Cerebellar nuclear complex (tissue), 1 donor: ENCODE measurements at places on chromosomes 1 and 21.

- no peak for DNase-seq
Measured at GRCh38 chr1:206679738-206680211, 4.9 kb upstream of the MAPKAPK2 start.

- no peak for DNase-seq
Measured at GRCh38 chr21:46171996-46172862, 12.0 kb downstream of the SPATC1L start.

GRCh38 chr21:28256837-28257236 lies 735.8 kb downstream of the LTN1 start:
- no peak for DNase-seq

DNA sequence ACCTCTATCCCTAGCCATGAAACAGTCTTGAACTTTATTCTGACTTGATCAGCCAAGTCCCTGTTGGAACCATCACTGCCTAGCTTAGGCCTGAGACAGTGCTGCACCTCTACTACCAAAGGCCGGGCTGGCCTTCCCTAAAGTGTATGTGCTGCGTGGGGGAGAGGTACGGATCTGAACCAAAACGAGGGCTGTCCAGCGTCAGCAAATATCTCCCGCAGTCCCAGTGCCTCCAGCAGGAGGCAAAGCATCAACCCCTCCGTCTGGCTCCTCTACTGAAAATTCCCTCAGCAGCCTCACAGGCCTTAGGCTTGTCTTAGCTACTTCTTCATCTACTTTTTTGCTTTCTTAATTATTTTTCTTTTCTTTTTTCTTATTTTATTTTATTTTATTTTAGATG lies 33.3 kb upstream of the KIF26B start:
- no peak for DNase-seq

- DNase-seq, result no peak
Measured at GRCh38 chr1:193325042-193325441, 138.6 kb upstream of the B3GALT2 start.

DNA sequence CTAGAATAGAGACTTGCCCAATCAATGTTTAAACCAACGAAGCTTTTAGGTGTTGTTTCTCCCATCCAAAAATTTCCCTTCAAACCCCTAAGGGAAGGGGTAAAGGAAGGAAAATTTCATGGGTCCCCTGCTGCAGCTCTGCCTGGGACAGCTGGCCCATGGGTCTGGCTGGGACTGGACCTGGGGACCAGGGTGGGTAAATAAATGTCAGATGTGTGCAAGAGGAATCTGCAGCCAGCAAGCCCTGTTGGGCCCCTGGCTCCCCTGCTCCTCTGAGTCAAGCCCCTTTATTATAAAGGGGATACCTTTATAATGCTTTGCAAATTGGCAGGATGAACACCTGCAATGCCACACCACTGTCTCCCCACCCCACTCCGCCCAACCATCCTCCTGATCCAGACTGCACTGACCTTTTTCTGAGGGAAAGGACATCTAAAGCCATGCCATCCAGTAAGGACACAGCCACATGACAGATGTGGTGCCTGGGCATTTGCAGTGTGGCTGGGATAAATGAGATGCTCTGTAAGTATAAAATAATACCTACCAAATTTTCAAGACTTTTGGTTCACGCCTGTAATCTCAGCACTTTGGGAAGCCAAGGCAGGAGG lies 1.9 kb upstream of the TMEM125 start:
- DNase-seq, result no peak

- no peak for DNase-seq
Measured at GRCh38 chr1:236016782-236017400, 48.0 kb downstream of the NID1 start.

- DNase-seq, result no peak
Measured at GRCh38 chr1:61215676-61216289, 133.4 kb downstream of the NFIA start.

DNA sequence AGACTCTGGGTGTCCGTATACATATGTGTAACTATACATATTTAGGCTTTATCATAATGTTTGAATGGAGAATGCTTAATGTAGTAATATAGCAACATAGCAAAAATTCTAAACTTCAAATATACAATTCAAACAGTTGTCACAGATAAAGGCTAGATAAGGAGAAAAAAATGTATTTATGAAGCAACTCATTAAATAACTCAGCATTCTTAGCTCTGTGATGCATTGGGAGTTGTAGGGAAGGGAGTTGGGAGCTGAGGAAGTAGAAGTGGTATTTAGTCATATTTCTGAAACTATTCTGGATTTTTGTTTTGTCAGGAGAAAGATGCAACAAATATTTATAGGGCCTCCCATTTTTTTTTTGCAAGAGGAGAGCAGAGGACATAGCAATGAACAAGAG lies 197.8 kb downstream of the PBX1 start:
- no peak for DNase-seq

GRCh38 chr1:205678286-205679111 lies 1.8 kb downstream of the SLC45A3 start:
- no peak for DNase-seq

DNA sequence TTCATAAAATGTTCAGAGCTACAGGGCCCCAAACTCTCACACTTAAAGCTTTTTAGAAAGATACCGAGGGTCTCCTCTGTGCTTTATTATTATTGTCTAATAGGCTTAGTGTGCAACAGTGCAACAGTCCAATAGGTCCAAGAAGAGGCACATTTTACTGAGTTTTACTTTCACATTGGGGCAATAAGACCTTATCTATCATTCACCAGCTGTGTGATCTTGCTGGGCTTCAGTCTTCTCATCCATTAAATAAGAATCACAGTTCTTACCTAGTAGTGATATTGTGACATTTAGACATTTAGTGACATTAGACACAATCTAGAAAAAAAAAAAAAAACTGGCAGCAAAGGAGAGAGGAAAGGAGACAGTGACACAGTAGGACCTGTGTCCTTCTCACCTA lies 175.8 kb upstream of the NFIA start:
- DNase-seq, result no peak

DNA sequence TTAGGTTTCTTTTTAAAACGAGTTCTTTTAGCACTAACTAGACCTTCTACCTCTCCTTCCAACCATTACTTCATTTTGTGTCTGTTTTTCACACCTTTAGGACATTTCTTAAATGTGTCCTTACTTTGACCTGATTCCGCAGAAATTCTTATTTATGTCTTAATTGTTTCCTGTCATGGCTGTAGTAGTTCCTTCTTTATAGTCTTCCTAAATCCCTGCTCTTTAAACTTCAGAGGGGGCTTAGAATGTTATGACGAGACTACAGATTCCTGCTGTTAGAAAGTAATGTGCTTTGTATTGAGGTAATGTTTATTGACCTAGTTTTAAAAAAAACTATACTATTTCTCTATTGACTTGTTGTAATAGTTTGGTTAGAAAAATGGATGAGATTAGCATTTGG lies 70.4 kb downstream of the HMCN1 start:
- DNase-seq, result no peak

- DNase-seq, result no peak
Measured at GRCh38 chr1:66778266-66778665, 22.8 kb downstream of the INSL5 start.

- DNase-seq, result no peak
Measured at GRCh38 chr1:12678350-12678749, 34.5 kb downstream of the AADACL4 start.

GRCh38 chr1:221511797-221512196 lies 230.1 kb downstream of the DUSP10 start:
- no peak for DNase-seq

DNA sequence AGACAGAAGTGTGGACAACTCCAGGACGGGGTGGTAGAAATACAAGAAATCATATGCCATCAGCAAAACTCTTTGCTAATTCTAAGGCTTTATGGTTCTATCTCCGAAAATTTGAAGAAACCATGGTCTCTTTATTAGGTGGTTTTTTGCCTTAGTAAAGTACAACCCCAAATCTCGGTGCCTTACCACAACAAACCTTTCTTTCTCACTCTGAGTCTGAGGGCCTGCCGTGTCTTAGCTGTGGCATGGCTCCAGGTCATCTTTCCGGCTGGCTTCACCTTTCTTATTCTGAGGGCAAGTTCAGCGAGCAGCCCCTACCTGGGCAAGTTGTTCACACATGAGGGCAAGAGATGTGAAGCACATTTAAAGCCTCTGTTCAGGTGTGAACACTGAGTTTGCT lies 280.6 kb downstream of the TTLL7 start:
- DNase-seq, result no peak

GRCh38 chr1:223556414-223557129 lies 108.9 kb downstream of the CAPN8 start:
- no peak for DNase-seq

- DNase-seq, result no peak
Measured at GRCh38 chr1:30688920-30689794, 34.2 kb downstream of the MATN1 start.

- no peak for DNase-seq
Measured at GRCh38 chr1:202343652-202344349, 2.1 kb upstream of the UBE2T start.

GRCh38 chr21:38839328-38840286 lies 33.9 kb downstream of the ETS2 start:
- no peak for DNase-seq

- no peak for DNase-seq
Measured at GRCh38 chr1:94865360-94865759, 45.2 kb downstream of the SLC44A3 start.

DNA sequence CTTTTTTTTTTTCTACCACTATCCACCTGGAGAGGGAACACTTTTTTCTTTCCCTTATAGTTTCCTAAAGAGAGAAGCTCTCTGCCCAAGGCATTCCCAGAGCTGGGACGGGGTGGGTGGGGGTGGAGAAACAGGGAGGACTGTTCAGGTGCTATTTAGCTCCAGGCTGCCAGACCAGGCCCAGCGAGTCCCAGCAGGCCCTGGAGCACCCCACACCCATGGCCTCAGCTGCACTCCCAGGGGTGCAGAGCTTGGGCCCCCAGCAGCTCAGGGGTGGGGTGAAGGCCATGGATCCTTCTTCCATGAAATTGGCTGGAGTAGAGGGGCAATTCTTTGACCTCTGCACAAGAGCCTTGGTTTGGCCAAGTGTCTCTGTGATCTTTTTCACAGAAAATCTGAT lies 4.1 kb downstream of the ETV3L start:
- DNase-seq, result no peak

DNA sequence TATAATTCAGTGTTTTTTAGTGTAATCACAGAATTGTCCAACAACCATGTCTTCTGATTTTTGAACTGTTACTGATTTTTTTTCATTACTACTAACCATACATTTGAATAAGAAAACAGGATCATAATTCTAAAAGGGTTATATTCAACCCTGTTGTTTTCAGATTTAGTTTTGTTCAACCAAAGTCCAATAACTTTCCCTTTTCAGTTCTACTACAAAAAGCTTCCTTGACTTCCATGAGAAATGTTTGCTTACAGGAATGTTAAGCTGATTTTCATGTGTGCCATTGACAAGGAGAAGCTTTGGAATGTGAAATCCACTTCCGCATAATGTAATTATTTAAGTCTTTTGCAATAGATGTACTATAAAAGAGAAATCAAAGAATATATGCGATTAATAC lies 72.0 kb upstream of the ZNF326 start:
- DNase-seq, result no peak

DNA sequence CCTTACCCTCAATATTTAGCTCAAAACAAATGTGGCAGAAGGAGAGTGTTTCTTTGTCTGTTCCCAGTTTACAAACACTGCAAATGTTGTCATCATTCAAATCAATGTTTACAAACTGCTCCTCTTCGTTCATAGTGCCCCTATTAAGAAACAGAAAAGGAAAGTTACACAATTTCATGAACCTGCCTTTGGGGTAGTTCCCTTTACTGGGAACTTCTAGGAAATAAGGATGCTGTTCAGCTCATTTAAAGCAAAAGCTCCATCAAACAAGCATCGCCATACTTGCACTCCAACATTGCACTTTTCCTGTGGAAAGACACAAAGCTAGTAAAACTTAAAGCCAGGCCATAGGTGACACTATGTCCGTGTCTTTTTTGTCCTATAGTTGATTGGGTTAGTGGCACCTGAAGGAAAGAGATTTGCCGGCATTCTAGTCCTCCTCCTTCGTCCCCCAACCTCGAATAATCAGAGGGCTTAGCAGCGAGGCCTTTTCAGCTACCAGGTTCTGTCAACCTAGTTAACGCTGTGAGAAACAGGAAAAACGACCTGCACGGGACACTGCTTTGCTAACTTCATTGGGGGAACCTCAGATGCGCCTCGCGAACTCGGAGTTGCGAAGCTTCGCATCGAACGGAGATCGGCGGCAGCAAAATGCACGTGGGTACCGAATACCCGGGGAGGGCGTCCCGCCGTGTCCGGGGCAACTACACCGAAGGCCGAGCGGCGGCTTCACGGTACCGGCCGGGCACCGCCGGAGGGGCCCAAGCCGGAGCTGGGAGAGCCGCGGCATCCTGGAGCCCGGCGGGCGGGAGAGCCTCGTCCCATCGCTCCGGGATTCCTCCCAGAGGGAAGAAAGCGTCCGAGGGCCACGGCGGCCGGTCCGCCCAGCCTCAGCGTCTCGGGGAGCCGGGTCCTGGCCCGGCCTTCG lies 706 bp downstream of the C21orf91 start:
- no peak for DNase-seq

DNA sequence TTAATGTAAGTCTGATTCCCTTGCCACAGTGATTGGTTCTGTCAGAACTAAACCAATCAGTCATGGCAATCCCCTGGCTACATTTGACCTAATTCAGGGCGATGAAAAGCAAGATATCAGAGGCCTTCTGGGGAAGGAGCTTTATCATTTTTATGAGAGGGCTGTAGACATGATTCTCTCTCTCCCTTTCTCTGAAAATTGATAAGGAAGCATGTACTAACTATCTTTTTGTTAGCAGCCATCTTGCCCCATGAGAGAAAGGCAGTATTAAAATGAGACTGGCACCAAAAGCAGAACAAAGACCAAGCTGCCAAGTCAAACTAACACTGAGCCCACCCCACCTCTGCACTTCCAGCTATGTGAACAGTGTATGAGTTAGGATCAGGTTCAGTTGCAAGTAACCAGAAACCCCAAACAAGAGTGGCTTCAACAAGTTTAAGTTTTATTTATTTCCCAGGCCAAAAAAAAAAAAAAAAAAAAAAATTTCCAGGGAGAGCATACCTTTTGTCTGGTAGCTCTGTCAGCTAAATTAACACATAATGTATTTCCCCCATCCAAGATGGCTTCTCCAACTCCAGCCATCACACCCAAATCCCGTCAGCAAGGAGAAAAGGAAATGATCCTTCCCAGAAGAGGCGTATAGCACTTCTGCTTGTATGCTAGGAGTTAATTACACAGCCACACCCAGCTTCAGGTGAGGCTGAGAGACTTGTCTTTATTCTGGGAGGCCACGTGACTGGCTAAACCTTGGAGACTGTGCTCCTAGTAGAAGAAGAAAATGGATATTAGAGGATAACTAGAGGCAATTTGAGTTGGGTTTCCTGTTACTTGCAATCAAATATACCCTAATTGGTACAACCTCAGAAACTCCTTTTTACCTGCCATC lies 105.8 kb upstream of the RALGPS2 start:
- DNase-seq, result no peak

DNA sequence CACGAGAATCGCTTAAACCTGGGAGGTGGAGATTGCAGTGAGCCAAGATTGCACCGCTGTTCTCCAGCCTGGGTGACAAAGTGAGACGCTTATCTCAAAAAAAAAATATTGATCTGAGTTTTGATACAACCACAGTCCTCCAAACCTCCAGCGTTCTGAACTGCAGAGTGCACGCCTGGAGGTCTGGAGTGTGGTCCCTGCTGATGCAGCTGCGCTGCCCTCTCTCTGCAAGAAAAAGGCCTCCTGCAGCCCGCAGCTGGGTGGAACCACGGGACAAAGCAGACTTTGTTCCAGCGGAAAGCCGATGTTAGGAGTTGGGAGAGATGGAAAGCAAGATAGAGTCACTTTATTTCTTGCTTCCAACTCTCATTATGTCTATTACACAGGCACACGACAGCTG lies 144.9 kb upstream of the SOD1 start:
- no peak for DNase-seq

- DNase-seq, result no peak
Measured at GRCh38 chr1:206834711-206835110, 30.7 kb upstream of the IL20 start.

GRCh38 chr1:184931566-184931965 lies 42.7 kb downstream of the NIBAN1 start:
- no peak for DNase-seq
